ENCODE measurements at places on chromosomes 12 and 14. TPM values are rescaled to one million over a fixed set of nuclear protein-coding genes. Genes with fewer than 3 reads are reported as not detected.

RERG gene
- 17.5 TPM for total RNA-seq

SYCP3 gene
- total RNA-seq, result 0.20 TPM

ANO2 gene
- 11.7 TPM for total RNA-seq

DNAI7 gene
- 9.8 TPM for total RNA-seq

CPNE6 gene
- total RNA-seq, result 1.7 TPM

B4GALNT1 gene
- total RNA-seq, result 19.7 TPM

TCL1B gene
- not detected for total RNA-seq

FGF6 gene
- total RNA-seq, result not detected

GEMIN2 gene
- total RNA-seq, result 38.8 TPM

DPY19L2 gene
- total RNA-seq, result 23.7 TPM

TAS2R7 gene
- total RNA-seq, result 0.33 TPM
